Activated effector memory CD4-positive, alpha-beta T cell treated with Interleukin-2 at 50 U/mL for 16 hours (primary cell): ENCODE measurements at places on chromosomes 7 and 10.

DNA sequence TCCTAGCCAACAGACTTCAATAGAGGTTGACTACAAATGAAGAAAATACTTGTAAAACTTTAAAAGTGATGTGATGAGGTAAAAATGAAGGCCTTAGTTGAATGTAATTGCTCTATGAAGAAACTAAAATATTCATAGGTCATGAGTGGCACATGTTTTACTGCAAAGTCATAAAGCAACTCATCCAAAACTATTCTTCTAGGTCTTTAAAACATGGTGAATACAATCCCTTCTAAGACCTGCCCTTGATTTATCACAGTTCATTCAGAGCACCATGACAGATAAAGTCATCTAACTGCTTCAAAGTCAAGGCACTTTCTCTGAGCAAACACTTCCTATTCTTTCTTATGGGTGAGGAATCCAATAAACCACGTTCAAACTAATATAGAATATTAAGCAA is 713.5 kb downstream of the SORCS1 start:
- no peak for DNase-seq

DNA sequence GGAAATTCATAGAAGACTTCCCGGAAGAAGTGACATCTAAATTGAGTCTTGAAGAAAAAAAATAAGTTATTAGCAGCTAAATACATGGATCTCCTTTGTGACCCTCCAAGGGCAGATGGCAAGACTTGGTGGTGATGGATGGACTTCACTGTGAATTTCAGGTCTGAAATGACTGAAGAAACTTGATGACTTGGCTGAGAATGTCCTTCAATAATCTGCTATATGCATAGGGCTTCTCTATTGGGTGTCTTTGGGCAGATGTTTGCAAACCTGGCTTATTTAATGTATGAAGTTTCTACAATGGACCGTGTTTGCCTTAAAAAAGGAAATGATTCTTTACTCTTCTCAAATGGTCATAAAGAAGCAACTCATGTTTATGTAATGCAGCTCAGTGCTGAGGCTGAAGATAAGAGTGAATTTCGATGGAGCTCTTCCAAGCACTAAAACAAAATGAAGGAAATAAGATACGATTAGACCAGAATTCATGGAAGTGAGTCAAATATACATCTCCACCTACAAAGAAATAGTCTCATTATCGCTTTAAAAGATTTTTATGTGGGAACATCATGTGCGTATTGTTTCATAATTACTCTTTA is 116.6 kb upstream of the WDR11 start:
- no peak for DNase-seq

DNA sequence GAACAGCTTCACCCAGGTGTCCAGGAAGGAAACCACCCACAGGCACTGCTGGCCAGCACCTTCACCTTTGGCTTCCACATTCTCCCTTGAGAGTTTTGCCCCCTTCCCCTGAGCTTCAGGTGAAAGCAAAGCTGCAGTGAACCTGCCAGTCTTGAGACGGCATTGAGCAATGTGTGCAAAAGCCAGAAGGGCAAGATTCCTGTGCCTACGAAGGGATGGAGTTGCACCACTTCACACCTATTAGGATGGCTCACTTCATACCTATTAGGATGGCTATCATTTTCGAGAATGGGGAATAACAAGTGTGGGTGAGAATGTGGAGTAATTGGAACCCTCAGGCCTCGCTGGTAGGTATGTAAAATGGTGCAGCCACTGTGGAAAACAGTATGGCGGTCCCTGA is 7.2 kb downstream of the HABP2 start:
- no peak for DNase-seq

- DNase-seq, result no peak
Observed at GRCh38 chr10:18497806-18498369, 153.5 kb downstream of the NSUN6 start.

- DNase-seq, result no peak
Observed at GRCh38 chr10:132972149-132972985, 30.0 kb upstream of the CFAP46 start.

GRCh38 chr7:142943706-142944268 is 4.5 kb downstream of the LLCFC1 start:
- no peak for DNase-seq

GRCh38 chr7:113921363-113921762 is 2.6 kb upstream of the PPP1R3A start:
- no peak for DNase-seq

DNA sequence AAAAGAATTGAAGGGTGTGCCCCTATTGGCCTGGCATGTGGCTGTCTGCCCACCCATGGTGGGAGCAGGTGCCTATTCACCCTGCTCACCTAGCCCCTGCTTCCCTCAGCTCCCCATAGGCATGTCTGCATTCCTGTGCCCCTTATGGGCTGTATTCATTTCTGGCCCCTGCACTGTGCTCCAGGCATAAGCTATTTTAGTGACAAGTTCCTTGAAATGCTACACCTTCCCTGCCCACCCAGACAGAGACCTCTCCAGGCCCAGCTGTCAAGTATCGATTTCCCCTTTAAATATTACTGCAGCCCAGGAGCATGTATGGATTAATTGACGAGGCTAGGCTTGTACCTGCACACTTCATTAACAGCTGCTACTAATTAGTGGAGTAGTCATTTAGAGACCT is 235.4 kb downstream of the RPS24 start:
- DNase-seq, result no peak
